ENCODE measurements at places on chromosomes 3 and 15.

DNA sequence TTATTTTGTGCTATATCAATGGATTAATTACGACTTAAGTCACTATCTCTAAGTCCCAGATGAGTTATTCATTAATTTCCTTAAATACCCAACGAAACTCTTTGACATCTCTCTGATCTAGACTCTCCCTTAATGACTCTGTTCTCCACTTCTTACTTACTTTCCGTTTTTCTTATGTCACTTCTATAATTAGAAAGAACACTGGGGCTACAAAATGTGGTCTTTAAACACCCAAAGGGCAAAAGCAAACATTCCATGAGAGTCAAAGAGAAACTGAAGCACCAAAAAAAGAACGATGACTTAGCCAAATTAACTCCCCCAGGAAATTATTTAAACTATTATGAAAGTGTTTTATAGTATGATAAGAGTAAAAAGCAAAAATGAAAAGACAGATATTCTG lies 166.4 kb upstream of the UBE2E2 start:
- ATAC-seq, result no peak

DNA sequence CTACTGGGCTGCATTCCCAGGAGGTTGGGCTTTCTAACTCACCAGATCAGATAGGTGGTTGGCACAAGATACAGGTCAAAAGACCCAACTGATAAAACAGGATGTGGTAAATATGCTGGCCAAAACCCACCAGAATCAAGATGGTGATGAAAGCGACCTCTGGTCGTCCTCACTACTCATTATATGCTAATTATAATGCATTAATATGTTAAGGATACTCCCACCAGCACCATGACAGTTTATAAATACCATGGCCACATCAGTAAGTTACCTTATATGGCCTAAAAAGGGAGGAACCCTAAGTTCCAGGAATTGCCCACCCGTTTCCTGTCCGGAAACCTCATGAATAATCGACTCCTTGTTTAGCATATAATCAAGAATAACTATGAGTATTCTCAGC lies 31.6 kb downstream of the CFAP44 start:
- ATAC-seq, result no peak

- ATAC-seq, result no peak
Measured at GRCh38 chr3:171129827-171130226, 103.3 kb upstream of the SLC2A2 start.

DNA sequence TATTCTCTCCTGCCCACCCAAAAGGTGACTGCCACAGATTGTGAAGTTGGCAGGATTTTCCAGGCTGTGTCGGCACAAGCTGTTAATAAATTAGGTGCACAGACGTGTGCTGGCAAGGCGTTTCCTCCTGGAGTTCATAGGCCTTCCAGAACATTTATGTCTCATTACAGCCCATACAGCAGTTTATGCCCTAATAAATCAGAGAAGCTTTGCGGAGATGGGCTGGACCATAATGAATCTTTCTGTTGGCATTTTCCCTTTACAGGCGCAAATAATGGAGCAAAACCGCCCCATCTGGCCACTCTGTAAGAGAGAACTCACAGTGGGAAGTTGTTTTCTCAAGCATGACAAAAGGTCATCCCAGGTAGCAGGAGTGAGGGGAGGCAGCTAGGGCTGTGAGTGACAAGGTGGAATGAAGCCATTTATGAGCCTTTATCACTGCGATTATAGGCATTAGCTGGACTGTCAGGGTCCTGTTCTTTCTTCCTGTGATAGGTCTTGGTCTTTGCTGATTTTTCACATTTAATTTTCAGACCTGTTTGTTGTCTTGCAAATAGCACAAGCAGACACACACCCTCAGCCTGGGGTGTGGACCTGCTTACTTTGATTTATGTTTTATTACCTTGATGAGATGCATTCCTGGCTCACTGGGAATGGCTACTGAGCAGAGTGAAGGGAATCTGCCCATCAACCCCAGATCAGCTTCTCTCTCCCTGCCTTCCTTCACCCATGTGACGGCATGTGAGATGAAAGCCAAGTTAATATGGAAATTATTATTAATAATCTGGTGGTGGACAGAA lies 257.5 kb downstream of the LRTM1 start:
- ATAC-seq, result no peak

- no peak for ATAC-seq
Measured at GRCh38 chr3:186922790-186923189, 7.5 kb upstream of the ST6GAL1 start.

- no peak for ATAC-seq
Measured at GRCh38 chr3:135071483-135071882, 276.4 kb downstream of the EPHB1 start.

GRCh38 chr3:71881041-71881440 lies 96.1 kb upstream of the PROK2 start:
- no peak for ATAC-seq

DNA sequence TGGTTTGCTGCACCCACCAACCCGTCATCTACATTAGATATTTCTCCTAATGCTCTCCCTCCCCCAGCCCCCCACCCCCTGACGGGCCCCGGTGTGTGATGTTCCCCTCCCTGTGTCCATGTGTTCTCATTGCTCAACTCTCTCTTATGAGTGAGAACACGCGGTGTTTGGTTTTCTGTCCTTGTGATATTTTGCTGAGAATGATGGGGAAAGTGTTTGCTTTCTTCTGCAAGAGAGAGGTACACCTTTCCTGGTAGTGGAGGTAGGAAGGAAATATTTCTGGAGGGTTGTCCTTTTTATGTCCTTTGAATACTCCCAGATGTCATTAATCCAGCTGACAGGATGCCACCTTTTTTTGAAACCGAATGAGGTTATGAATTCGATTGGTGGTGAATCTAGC lies 10.5 kb upstream of the SLC28A1 start:
- ATAC-seq, result no peak

- no peak for ATAC-seq
Measured at GRCh38 chr3:9340472-9340902, 22.4 kb upstream of the THUMPD3 start.

DNA sequence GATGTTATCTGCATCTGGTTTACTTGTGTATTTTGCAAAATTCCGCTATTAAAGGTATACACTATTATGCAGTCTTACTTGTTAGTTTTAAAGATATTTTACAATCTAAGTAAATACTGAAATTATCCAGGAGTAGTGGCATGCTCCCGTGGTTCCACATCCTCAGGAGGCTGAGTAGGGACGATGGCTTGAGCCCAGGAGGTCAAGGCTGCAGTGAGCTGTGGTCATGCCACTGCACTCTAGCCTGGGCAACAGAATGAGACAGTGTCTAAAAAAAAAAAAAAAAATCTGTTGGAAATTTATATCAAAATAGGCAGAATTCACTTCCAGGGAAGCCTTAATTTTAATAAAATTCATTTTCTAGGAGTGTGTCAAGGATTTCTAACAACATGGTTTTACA lies 27.7 kb upstream of the HYKK start:
- no peak for ATAC-seq

GRCh38 chr3:197882586-197882985 lies 67.4 kb upstream of the RPL35A start:
- ATAC-seq, result no peak

All from activated T-helper 17 cell treated with anti-CD3 and anti-CD28 coated beads, Interleukin-2, amount 50 U/mL, for 72 hours (primary cell).